Naive thymus-derived CD4-positive, alpha-beta T cell (primary cell): ENCODE measurements at places on chromosomes 5 and 9.

- DNase-seq: no peak
Observed at GRCh38 chr5:80168388-80169028, 87.3 kb downstream of the SERINC5 start.

- DNase-seq: no peak
Observed at GRCh38 chr9:3189113-3189861, 336.5 kb downstream of the RFX3 start.

DNA sequence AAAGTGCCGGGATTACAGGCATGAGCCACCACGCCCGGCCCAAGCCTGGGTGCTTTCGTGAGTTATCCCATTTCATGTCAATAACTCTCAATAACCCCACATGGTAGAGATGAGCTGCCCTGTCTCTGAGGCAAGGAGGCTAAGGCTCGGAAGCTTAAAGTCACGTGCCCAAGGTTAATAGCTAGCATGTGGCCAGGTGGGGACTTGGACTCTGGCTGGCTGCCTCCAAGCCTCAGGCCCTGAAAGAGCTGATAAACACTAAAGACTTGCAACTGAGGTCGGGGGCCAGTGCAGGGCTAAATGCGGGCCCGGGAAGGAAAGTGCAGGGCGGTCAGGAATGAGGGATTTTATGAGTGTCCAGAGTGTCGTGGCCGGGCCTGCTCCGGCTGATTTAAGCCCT, 30.9 kb upstream of the BARHL1 start:
- DNase-seq: no peak

DNA sequence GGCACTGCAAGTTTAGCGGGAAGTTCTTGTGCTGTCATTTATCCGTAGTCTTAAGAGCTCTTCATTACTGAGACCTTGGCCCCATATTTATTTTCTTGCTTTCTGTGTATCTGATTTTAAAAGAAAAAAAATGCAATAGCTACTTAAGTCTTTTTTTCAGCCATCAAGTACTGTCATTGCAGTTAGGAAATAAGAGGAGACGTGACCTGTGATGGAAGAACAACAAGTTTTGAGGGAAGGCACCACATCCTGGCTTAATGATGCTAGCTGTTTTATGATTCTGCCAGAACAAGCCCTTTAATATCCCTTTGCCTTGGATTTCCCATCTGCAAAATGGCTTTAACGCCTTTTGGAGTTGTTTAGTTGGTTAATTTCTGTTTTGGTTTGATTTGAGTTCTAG, 3.8 kb downstream of the RGMB start:
- DNase-seq: no peak

- no peak for DNase-seq
Observed at GRCh38 chr5:103247118-103247517, 11.4 kb upstream of the MACIR start.

DNA sequence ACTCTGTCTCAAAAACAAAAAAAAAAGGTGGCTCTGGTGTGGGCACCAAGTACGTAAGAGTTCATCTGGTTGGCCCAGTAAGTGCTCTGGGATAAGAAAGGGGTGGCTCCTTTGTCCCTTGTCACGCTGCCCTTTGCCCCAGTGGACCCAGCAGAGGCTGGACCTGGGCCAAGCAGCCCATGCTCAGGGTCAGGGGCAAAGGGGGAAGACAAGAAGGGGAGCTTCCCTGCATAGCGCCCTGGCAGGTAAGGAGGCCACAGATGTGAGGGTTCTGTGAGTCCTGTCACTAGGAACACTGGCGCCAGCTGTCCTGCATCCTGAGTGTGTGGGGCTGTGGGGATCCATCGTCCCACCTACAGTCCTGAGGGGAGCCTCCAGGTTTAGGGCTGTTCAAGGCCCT, 65.3 kb downstream of the GADD45G start:
- no peak for DNase-seq

DNA sequence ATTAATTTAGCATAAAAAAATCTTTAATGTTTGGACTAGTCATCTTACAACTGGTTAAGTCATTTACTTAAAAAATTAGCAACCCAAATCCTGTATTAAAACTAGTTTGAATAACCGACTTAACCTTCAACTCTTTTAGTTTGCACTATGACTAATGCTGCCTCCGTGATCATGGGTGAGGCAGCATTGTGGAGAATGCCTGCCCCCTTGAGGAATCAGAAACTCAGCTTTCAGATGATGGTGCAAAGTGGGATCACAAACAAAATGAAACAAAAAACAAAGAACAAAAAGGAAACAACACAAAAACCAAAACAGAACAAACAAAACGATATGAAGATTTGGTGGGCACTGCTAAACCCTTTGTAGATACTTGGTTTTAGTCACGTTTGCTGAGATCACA, 127.0 kb upstream of the PALM2AKAP2 start:
- no peak for DNase-seq

DNA sequence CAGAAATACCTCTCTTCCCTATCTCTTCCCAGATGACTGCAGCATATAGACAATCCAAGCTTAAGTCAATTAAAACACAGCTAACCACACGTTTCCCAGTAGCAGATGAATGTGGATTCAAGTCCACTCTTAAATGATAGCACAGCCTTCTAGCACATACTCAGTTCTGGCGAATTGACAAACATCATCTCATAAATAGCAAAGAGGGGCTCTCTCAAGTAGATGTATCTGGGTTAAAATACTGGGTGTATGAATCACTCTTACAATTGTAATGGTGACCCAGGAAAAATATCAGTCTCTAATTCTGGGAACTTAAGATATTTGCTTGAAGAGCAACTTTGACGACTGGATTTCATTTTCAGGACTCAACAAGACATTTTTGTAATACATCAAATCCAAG, 67.0 kb upstream of the HAPLN1 start:
- DNase-seq: no peak

- DNase-seq: no peak
Observed at GRCh38 chr5:129101794-129102193, 7.2 kb downstream of the ISOC1 start.

DNA sequence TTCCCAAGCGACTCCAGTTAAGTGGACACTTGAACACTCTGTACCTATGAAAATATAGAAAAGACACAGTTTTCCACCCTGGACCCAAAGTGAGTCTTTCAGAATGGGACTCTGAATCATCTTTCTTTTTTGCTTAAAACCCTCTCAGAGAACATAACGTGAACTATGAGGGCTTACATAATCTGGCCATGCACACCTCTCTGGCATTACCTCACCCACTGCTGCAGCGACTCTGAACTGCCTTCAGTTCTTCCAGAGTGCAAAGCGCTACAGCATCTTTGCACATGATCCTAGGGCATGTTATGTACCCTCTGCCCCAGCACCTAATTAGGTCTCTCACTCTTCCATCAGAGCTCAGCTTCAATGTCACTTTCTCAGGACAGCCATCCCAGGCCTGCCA, 186.2 kb downstream of the RORB start:
- DNase-seq: no peak

GRCh38 chr9:73845539-73845938, 651.6 kb upstream of the RORB start:
- DNase-seq: no peak

DNA sequence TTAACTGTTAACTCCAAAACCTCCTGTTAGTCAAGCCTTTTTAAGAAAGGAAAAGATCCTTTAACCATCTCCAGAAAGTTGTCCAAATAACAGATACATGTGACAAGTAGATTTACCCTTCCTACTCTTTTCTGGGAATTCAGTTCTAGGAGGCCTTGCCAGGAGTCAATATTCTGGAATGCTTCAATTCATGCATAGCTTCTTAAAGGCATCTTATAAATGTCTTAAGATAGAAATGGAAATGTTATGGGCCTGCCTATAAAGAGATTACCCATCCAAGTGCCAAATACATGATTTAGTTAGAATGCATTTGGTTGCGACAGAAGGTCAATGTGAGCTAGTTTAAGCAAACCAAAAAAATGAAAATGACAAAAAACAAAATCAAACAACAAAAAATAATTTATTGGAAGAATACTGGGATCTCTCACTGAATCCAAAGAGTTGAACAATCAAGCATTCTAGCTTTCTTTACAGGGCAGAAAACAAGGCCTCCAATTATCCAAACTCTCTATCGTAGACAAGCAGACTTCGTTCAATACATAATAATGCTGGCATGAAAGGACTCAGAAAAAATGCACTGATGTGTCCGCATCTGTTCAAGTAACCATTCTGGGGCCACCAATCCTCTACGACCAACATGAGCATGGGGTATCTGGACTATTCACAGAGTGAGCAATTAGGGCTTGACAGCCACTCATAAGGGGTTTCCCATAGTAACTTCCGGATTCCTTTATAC, 188.6 kb downstream of the CTNND2 start:
- DNase-seq: no peak

DNA sequence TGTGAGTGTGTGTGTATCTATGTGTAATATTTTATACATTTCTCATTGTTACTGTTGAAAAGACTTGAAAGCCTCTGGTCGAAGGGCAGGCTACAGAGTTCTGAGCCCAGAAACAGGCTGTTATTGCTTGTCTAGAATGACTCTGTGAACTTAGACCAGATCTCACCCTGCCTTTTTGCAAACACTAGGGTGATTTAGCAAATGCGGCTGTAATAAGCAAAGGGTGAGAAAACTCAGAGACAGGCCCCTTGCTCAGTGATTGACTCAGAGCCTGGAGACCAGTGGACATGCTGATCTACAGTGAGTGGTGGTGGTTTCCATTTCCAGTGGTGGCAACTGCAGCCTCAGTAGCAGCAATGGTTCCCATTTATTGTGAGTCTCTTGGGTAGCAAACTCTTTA, 183.7 kb downstream of the ATP10B start:
- DNase-seq: no peak

GRCh38 chr9:5482194-5482593, 28.1 kb upstream of the PDCD1LG2 start:
- DNase-seq: no peak

DNA sequence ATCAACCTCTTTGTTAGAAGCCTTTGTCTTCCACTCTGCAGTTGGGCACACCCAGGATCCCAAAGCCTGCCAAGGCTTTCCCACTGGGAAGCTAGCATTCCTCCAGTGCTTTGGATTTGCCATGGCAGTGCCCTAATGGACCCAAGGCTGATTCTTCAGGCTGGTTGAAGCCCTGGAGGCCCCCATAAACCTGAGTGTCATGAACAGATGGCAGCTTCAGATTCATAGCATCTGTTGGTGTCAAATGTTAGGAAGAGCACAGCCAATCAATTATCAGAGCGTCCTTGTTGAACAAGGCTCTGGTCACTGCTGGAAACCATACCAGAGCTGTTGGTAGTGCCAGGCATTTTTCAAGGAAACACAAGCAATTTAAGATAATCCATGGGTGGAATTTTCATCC, 241.1 kb upstream of the KLF4 start:
- DNase-seq: no peak

DNA sequence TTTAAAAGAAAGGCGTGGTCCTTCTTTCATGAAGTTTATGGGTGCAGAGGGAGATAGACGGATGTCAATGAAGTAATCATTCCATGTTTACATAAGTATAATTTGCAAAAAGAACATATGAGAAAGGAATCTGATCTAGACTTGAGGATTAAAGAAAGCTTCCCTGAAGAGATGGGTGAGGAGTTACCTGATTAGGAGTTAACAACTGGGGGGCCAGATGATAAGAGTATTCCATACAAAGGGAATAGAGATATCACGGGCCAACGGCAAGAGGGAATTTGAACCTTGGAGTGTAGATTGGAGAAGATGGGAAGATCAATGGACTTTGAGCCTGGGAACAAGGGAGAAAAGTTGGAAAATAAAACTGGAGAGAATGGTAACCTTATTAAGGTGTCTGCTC, 1959.9 kb upstream of the WWC1 start:
- no peak for DNase-seq

DNA sequence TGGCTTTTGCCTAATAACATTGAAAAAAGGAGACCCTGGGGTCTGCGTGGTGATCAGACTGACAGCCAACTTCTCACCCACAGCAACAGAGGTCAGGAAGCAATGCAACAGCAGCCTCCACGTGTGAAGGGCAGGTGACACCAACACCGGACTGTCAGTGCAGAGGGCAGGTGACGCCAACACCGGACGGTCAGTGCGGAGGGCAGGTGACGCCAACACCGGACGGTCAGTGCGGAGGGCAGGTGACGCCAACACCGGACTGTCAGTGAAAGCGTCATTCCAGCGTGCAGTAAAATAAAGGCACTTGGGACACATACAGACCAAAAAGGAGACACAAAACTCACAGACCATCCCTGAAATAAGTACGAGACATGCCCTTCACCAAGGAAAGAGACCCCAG, 37.2 kb upstream of the CEP72 start:
- DNase-seq: no peak

DNA sequence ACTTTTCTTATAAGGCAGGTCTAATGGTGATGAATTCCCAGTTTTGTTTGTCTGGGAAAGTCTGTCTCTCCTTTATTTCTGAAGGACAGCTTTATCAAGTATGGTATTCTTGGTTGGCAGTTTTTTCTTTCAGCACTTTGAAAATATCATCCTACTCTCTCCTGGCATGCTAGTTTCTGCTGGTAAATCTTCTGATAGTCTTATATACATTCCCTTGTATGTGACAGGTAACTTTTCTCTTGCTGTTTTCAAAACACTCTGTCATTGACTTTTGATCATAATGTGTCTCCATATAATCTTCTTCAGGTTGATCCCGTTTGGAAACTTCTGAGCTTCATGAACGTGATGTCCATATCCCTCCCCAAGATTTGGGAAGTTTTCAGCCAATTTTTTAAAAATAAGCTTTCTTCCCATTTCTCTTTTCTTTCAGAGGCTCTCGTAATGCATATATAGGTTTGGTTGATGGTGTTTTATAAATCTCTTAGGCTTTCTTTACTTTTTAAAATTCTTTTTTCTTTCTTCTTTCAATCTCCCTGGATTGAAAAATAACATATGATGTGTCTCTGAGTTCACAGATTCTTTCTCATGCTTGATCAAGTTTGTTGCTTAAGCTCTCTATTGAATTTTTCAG, 22.5 kb upstream of the GRAMD2B start:
- no peak for DNase-seq

- no peak for DNase-seq
Observed at GRCh38 chr5:111159845-111160244, 64.3 kb upstream of the CAMK4 start.

GRCh38 chr5:65893749-65894430, 32.5 kb upstream of the ERBIN start:
- DNase-seq: no peak

DNA sequence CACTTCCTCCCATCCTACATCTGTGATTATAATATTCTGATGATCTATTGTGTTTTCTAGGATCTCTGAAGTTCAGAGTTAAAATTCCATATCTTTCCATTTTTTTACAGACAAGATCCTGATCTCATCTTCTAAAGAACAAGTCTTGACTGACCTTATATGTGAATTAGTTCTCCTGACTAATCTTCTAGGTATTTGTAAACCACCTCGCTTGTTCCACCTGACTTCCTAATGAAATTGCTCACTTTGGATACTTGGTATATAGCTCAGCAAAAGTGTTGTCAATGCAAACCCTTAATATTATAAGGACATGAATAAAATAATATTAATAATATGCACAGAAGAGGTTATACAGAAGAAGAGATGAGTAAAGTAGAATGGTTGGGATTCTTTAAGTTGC, 68.2 kb upstream of the NR4A3 start:
- DNase-seq: no peak

- no peak for DNase-seq
Observed at GRCh38 chr9:94085062-94085639, 887 bp downstream of the PTPDC1 start.
